Psoas muscle (tissue), 8 donors: ENCODE measurements at places on chromosomes 11 and 22. TPM values are rescaled to one million over a fixed set of nuclear protein-coding genes. Genes with fewer than 3 reads are reported as not detected.

GRCh38 chr22:19983741-19984140 is 32.9 kb downstream of the ARVCF start:
- DNase-seq = peak; percentile 17

- peak; percentile 34 for DNase-seq
These were observed 37.6 kb downstream of the RIBC2 start for GRCh38 chr22:45450921-45451651.

DNA sequence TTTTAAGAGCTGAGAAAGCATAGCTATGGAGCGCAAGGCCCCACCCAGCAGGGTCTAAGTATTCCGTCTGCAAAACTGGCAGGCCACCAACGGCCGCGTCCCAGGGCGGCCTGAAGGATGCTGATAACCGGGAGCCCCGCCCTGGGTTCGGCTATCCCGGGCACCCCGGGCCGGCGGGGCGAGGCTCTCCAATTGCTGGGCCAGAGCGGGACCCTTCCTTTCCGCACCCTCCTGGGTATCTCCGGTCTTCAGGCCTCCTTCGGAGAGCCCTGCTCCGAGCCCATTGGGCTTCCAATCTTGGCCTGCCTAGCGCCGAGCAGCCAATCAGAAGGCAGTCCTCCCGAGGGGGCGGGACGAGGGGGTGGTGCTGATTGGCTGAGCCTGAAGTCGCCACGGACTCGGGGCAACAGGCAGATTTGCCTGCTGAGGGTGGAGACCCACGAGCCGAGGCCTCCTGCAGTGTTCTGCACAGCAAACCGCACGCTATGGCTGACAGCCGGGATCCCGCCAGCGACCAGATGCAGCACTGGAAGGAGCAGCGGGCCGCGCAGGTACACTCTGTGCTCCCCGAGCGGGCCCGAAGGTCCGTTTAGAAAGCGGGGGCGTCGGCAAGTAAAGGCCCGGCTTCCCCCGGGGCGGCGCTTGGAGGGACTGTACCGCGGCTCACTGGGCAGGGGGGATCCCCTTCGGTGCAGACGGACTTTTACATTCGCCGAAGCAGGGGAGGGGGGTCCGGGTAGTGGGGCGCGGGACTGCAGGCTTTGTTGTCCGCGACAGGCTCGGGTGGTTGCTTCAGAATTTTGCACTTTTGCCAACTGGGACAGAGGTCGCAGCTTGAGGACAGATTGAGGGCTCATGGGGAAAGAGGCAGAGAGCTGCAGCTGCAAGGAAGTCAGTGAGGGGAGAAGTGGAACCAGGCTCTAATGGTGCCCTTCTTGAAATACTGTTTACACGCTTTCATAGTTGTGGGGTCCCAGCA is at the start of gene CAT:
CAT (plus strand) TSS at position 406 of the 979 bp plus-strand sequence; CDS start at position 486, 80 bp downstream.
- peak; percentile 99 for DNase-seq

CELSR1 gene
- 0.18 TPM for polyA plus RNA-seq

ANO3 gene
- polyA plus RNA-seq = 0.01 TPM
